Hematopoietic multipotent progenitor cell treated with erythropoietin and hydrocortisone succinate and interleukin-3 and kit ligand, for 17 days (in vitro differentiated cells): ENCODE measurements at places on chromosomes 5 and 9.

- no peak for DNase-seq
Observed at GRCh38 chr5:94240993-94241651, 377.3 kb downstream of the KIAA0825 start.

GRCh38 chr9:96294159-96294545, 7.8 kb downstream of the HSD17B3 start:
- DNase-seq = no peak

DNA sequence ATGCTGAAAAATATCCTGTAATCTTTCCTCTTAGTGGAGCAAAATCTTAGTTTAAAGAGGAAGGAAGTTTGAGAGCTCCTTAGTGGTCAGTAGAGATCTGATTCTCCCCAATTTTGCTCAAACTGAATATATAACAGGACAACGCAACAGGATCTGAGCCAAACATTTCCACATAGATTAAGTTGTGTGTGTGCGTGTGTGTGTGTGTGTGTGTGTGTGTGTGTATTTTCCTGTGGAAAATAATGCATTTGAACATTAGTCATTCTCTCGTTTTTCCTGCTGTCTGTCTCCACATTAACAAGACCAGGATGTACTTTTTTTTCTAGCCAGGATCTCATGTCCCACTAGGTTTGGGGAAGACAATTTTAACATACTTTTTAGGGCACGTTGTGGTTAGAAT, 312.1 kb upstream of the CDH18 start:
- DNase-seq = no peak

DNA sequence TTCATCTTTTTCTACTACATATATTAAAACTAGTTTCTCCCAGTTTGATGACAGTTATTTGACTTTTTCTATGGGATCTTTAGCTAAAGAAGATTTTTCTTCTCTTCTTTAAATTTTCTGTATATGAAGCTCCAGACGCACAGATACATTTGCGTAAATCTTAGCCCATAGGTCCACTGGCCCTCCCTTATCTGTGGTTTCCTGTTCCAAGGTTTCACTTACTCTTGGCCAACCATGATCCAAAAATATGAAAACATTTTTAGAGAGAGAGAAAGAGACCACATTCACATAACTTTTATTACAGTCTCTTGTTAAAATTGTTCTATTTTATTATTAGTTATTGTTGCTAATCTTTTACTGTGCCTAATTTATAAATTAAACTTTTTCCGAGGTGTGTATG, 270.2 kb upstream of the DAPK1 start:
- no peak for DNase-seq

GRCh38 chr5:53442961-53443360, 37.5 kb upstream of the FST start:
- no peak for DNase-seq

DNA sequence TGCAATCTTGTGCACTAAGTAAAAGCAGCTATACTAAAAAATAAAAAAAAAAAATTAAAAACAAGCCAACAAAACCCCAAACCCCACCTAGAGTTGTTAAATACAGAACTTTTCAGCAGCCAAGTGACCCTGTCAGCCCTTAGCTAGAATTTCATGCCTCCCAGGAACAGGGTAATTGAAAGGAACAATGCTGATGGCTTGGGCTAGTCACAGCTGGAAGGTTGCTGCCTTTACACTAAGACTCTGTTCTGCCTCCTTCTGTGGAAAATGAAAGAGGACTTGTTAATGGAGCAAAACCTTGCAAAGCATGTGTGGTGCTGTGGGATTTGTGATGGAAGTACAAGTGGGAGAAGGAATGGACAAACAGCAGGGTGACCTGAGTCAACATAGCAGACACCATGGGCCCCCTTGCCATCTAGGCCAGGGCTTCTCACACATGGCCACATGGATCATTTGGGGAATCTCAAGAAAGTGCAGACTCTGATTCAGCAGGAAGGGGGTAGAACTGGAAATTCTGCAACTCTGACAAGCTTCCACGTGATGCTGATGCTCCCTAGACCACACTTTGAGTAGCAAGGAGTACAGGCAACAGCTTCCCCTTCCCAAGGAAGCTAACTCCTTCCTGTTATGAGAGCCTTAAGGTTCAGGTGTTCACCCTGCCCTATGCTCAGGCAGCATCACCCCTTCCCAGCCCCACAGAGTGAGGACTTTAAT, 14.9 kb upstream of the TMEM252 start:
- DNase-seq = no peak

GRCh38 chr5:141800617-141801016, 77.6 kb downstream of the PCDH1 start:
- no peak for DNase-seq

DNA sequence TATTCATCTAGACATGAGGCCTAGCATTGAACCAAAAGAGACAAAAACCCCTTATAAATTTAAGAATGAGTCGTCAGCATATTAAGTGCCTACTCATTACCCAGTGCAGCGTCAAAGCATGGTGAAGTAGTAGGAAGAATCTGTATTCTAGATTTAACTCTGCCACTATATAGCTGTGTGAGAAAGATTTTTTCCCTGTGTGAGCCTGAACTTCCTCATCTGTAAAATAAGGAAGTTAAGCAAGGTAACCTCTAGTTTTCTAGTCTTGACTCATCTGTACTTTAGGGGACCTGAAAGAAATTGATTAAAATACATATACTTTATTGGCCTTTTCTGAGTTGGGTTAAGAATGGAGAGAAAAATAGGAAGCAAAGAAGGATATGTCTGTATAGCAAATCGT, 82.1 kb upstream of the RUSC2 start:
- DNase-seq = no peak

DNA sequence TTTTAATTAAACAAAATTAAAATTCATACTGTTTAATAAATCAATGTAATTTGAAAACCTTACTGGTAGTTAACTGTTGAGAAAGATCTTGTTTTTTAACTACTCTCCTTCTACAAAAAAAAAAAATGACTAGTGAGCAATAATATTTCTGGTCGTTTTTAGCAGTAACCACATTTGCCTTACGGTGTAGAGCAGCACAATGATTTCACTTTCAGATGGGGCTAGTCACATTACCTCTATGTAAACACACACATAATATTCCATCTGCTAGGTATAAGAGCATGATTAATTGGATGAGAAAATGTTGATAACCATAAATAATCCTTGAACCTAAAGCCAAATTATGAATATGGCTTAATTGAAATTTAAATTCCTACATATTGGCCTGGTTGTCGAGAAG, 198.1 kb downstream of the CHSY3 start:
- DNase-seq = no peak

DNA sequence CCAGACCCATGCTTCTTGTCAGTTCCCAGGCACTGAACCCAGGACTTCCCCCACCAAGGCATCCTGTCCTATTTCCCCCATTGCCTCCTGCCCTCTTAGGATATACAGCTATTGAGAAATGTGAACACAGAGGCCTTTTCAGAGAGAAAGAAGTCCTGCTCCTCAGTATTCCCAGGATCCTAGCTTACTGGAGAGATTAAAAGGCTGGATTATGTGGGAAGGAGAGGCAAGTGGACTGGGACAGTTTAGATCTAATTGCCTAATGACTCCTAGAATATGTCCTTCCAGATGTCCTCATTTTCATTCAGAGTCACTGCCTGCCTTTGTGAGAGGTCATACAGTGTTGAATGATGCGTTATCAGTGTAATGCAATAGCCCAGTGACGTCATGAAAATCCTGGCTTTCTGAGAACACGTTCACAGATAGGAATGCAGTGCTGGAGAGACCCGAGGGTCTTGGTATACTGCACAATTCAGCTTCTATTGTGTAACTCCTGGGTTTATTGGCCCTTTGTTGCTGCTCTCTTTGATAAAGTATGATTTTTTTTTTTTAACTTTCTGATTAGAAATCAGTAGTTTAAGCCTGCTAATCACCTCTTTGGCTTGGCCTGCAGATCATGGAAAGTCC, 26.2 kb downstream of the WWC1 start:
- no peak for DNase-seq

GRCh38 chr5:87327998-87328397, 60.3 kb downstream of the RASA1 start:
- DNase-seq = no peak

DNA sequence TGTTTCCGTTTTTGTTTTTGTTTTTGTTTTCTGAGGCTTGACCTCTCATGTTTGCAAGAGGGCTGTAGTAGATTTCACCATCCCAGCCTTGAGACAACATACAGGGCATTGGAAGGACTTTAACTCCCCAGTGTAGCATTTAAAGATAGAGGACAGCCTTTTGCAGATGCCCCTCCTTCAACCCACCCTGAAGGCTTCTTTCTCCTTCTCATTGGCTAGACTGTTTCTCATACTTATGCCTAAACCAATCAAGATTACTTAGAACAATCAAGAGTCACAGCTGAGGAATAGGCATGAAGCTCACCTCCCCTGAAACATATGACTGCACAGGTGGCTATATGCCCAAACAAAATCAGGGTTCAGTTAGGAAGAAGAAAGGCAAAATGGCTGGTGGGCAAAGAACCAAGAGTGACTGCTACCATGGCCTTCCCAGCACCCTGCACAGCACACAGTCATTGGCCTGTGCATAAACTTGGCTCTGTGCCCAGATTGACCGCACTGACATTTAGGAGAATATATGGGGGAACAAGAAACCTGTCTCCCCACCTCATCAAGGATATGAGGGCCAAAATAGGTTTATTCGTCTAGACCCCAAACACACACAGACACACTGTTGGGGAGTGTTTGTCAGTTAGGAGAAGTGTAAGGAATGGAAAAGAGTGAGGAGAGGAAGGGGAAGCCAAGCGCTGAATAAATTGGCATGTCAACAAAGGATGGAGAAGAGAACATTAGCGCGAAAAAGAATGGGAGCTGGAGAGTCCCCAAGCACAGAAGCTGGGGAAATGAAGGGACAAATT, 137.3 kb upstream of the RANBP3L start:
- no peak for DNase-seq

DNA sequence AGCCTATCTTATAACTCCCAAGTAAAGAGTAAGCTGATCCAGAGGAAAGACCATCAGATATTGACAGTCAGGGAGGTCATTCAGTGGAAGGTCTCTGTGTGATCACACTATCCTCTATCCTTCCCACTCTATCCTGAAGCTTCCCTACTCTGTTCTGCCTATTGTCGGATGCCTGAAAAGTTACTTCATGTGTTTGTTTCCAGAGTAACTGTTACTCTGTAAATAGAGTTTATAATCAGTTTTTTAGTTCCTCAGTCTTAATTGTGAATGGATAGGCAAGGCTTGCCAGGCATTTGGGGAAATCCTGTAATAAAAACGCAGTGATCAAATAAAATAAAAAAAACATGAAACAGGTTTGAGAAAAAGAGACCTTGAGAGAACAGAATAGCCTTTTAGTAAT, 79.8 kb downstream of the XRCC4 start:
- DNase-seq = no peak

DNA sequence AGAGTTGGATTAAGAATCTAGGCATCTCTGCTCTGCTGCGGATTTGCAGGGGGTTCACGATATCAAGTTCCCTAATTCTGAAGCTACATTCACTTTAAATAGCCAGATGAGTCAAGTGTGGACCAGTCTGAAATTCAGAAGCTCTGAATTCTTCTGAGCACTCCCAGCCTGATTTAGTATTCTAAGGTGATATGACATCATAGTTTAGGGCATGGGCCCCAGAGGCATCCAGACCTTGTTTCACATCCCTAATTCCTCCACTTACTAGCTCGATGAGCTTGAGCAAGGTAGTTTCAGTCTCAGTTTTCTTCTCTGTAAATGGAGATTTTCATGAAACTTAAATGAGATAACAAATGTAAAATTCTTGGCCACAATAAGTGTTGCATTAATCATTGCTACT, 65.2 kb downstream of the TMEM167A start:
- DNase-seq = no peak
